ENCODE measurements at places on chromosomes 6 and 20.

- DNase-seq, result no peak
These were observed 26.3 kb upstream of the SLC22A3 start for GRCh38 chr6:160321729-160322505.

GRCh38 chr6:98137391-98137790 lies 697.0 kb upstream of the POU3F2 start:
- DNase-seq, result no peak

- peak; percentile 42 for DNase-seq
These were observed 115.2 kb upstream of the AKIRIN2 start for GRCh38 chr6:87817183-87817582.

GRCh38 chr6:152575161-152575560 lies 62.0 kb downstream of the SYNE1 start:
- no peak for DNase-seq

GRCh38 chr6:39758905-39759605 lies 33.1 kb upstream of the DAAM2 start:
- no peak for DNase-seq

DNA sequence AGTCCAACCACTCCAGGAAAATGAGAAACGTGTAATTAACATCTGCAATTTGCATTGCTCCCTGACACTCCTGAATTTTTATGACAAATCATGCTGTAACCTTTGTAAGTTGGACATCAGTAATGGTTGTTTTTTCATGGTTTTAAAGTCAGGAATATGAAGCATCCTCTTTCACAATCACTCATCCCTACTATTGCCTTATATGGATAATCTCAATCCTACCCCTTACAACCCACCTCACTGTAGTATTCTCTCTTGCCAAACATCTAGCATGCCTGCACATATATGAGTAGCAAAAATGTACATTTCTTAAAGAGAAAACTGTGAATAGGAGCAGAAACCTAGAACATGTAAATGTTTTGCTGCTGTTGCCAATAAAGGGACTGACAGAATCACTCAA lies 729.5 kb downstream of the KIF16B start:
- DNase-seq, result no peak

- DNase-seq, result peak; percentile 93
These were observed 76.8 kb upstream of the DUSP22 start for GRCh38 chr6:215335-216034.

DNA sequence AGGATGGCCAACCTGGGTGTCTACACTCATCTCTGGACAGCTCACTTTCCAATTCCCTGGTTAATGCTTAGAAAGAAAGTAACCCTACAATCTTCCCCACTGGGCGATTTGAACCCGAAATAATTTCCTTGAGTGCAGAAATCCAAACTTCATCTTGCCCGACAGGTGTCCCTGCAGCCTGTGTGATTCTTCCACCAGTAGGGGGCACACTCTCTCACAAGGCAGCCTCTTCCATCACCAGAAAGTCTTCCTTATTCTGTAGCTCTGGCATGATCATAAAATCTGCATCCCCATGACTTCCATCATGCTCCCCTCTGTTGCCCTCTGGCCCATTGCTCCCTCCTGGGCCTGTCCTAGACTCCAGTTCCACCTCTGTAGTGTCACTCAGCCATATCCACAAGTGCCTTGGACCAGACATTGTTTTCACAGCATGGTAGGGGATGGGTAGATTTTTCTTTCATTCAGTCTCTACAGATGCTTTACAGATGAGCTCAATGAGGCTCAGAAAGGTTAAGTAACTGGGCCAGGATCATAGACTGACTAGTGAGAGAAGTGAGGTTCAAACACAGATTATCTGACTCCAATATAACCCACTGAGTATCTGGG lies 170.4 kb upstream of the SPTLC3 start:
- DNase-seq, result no peak

- DNase-seq, result no peak
These were observed 268.2 kb downstream of the PHACTR1 start for GRCh38 chr6:12984776-12985175.

- no peak for DNase-seq
These were observed 28.4 kb upstream of the FRMD1 start for GRCh38 chr6:168107191-168107983.

DNA sequence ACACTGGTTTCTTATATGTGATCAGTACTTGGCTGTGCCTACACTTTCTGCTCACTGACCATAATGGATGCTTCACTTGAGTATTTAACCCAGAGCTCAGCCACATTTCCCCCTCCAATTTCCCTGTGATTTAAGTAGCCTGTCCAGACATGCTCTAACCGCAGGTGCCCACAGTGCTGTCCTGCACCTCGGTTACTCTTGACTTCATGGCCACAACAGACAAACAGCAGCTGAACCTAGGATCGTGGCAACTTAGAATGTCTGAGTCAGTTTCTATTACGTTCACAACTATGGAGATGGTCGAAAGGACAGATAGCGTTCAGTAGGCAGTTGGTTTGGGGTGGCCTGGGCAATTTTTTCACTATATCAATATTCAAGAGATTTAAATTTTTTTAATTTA lies 306.9 kb upstream of the SGK1 start:
- no peak for DNase-seq

DNA sequence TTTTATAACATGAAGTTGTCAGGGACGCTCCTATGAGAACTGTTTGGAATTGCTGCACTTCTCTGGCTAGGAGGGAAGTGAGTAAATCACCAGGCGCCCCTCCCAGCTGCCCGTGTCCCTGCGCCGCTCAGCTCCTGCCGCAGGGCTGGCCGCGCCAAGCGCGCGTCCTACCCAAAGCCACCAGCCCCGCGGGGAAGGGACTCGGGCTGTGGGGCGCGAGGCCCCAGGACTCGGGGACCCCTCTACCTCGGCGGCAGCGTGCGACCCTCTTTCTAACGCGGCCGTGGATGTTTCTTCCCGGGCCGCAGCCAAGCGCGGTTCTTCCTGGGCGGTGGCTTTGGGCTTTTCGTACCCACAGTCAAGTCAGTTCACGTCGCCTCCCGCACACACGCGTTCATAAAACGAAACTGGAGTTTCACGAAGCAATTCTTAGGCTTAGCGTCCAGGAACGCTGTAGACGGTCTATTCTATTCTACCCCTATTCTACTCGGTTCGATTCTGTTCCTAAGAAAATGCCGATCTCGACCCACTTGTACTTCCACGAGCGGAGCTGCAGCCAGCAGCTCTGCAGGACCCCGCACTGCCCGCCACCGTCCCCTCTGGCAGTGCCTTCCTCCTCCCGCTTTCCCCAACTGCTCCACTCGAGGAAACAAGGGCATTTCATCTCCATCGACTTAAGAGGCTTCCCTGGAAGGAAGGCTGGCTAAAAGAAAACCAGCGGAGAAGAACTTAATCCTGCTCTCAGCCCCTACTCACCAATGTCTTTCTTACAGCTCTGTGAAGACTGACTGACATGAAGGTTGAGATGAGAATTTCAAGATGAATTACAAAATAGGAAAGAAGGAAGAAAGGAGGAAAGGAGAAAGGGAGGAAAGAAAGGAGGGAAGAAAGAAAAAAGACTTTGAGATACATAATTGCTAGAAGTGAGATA lies 15.4 kb downstream of the FOXC1 start:
- DNase-seq, result peak; percentile 66

GRCh38 chr6:134309983-134310605 lies 7.8 kb downstream of the SGK1 start:
- DNase-seq, result no peak

- DNase-seq, result no peak
These were observed 36.5 kb upstream of the PHACTR3 start for GRCh38 chr20:59567585-59568508.

DNA sequence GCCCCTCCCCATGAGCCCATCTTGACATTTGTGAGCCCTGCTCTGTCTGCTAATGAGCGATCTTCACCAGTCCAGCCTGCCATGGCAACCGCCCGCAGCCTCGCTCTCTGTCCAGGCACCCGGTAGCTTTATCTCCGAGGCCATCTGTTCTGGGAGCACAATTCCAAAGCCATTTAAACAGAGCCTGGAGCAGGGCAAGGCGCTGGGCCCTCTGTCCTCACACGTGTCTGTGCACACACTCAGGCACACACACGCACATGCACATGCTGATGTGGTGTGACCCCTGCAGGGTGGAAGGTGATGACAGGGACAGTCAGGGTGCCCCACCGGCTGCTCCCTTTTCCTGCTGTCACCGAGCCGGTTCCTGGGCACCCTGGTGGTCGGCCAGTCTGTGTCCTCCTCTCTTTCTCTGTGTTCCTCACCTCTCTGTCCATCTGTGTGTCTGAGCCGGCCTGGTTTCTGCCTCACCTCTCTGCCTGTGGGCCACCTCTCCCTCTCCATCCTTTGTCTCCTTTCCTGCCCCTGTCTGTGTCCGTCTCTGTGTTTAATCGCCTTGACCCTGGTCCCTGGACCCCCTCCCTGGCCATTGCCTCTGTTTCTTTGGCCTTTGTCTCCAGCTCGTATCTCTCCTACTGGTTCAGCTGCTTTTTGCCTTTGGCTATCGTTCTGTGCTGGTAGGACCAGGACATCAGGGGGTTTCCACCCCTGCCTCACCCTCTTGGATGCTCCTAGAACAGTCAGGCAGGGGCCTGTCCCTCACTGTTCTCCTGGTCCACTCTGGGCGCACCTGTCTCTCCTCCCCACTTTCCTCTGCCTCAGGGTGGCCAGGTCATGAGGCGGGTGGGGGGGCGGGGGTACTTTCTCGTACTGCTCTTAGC lies 8.8 kb upstream of the MYT1 start:
- no peak for DNase-seq

- DNase-seq, result peak; percentile 5
These were observed 35.3 kb downstream of the ELOVL2 start for GRCh38 chr6:11008821-11009220.

GRCh38 chr20:6769903-6770785 lies 2.7 kb downstream of the BMP2 start:
- peak; percentile 76 for DNase-seq

- DNase-seq, result no peak
These were observed 75.9 kb downstream of the MYLK4 start for GRCh38 chr6:2674857-2675256.

DNA sequence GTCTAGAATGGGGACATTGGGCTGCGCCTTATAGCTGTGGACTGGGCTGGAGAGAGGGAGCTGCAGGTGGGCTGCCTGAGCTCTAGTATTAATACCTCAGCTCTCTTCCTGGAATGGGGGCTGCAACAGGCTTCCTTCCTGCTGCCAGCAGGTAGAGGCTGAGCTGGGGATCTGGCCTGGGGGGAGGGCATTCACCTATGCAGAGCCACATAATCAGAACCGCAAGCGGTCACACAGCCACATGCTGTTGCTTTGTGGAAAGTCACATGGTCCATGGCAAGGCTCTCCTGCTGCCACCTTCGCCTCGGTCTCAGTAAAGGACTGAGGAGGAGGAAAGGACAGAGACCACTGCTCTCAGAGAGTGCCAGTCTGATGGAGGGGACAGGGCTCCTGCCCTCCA lies 35.7 kb downstream of the ITPR3 start:
- DNase-seq, result no peak

GRCh38 chr6:10847684-10848083 lies 9.3 kb upstream of the MAK start:
- DNase-seq, result no peak

GRCh38 chr20:45508068-45508886 lies 7.1 kb downstream of the SPINT3 start:
- DNase-seq, result peak; percentile 9

DNA sequence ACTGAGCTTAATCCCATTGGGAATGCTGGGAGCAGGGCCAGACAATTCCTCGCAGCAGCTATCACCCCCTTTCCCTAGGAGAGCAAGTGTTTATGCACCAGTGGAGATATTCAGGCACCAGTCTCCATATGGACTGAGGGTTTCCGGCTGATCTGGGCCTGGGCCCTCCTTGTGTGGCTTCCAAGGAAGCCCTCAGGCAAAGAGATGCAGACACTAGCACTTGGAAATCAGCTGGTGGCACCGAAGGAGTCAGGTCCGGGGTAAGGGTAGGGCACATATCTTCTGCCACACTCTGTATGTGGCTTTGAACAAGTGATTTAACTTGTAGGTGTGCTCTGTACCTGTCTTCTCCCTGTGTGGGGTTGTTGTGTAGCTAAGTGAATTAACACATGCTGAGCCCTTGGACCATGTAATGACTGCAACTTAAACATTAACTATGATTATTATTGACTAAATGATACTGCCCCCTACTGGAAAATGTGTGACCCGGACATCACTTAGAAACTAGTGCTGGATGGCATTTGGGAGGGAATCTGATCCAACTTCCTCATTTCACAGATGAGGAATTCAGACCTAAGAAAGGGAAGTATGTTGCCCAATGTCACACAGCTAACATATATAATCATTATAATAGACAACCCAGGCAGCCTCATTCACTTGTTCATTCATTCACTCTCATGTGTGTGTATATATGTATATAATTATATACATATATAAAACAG lies 19.3 kb upstream of the WFDC2 start:
- DNase-seq, result peak; percentile 81

GRCh38 chr6:155333414-155333813 lies 19.1 kb upstream of the TFB1M start:
- no peak for DNase-seq

- DNase-seq, result no peak
These were observed 327.3 kb downstream of the PTPRT start for GRCh38 chr20:42862446-42862845.

DNA sequence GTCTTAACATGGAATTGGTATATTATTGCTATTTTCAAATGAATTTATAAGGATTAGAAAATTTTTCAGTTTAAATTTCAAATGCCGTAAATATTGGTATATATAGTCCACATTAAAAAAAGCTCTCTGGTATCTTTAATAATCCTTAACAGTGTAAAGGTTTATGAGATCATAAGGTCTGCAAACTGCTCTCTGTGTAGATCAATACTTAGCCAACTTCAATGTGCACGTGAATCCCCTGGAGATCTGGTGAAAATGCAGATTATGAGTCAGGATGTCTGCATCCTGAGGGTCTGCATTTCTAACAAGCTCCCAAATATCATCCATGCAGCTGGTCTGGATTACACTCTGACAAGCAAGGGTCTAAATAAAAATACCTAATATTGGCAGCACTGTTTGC lies 43.5 kb downstream of the LAMA4 start:
- no peak for DNase-seq

GRCh38 chr6:7579851-7580250 lies 10.1 kb upstream of the SNRNP48 start:
- no peak for DNase-seq

GRCh38 chr20:4171538-4172116 lies 156.3 kb upstream of the RNF24 start:
- DNase-seq, result no peak

- DNase-seq, result no peak
These were observed 118.7 kb downstream of the SYNDIG1 start for GRCh38 chr20:24588047-24588635.

DNA sequence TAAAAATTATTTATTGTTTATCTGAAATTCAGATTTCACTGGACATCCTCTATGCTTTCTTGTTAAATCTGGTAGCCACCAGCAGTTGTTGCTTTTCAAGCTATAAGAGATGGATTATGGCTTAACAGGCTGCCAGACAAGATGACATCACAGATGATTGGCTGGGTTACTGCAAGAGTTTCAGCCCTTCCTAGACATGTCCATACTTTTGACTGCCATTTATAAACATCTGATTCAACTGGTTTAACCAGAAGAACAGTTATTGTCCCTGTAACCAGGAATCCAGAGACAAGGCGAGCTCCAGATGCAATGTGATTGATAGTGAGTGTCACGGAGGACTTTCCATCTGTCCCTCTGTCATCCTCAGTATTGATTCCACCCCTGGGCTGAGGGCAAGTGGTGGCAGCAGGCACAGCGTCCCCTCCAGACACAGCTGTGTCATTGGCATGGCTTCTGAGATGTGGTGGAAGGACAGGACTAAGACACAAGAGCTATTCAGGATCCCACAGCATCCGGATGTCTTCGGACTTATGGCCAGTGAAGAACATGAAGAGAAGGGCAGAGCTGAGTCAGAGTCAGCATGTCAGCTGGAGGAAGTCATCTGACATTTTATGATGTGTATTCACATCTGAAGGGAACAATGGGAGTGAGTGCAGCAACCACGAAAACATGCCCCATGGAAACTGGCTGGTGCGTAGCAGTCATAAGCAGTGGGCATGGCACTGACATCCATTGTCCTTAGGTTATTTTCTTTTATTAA lies 284.5 kb upstream of the CDYL start:
- DNase-seq, result peak; percentile 45

Data from kidney tubule cell (primary cell).